ENCODE measurements at places on chromosomes 2 and 18.

- DNase-seq, result no peak
Observed at GRCh38 chr18:68542846-68543245, 172.1 kb downstream of the TMX3 start.

DNA sequence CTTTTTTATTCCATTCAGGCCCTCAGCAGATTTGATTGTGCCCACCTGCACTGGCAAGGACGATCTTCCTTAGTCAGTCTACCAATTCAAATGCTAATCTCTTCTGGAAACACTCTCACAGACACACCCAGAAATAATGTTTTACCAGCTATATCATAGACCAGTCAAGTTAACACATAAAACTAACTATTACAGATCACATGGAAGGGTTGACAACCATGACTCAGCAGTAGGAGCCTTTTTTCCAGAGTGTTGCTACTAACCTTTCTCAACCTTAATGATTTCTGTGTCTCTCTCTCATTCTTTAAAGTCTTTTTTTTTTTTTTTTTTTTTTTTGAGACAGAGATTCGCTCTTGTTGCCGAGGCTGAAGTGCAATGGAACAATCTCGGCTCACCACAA, 143.5 kb upstream of the MSH6 start:
- no peak for DNase-seq

DNA sequence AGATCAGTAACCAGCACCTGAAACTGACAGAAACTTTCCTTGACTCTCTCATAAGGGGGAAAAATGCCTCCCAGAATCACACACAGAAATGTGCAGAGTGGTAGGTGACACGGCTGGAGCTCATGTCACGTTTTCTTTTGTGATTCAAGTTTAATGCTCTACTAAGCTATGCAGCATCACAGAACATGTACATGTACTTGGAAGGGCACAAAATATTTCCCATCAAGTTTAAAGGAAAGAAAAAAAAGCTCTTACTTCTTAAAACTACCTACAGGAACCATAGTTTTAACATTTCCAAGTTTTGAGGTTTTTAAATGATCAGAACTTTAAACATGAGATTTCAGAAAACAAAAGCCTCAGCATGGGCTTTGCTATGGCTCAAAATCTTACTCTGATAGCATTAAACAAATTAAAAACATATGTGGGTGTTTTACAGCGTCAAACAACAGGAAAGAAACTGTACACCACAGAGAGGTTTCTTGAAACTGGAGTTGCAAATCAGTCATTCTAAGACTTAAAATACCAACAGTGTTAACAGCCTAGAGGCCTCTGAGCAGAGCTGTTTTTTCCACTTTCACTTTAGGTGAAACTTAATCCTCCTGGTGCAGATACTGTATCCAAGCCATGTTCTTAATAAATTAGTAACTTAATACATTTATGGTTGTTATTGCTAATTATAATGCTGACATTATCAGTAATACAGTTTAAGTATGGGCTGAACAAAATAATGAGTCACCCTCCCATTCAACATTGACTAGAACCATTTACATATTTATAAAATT, 30.1 kb downstream of the MBP start:
- peak; percentile 91 for DNase-seq

DNA sequence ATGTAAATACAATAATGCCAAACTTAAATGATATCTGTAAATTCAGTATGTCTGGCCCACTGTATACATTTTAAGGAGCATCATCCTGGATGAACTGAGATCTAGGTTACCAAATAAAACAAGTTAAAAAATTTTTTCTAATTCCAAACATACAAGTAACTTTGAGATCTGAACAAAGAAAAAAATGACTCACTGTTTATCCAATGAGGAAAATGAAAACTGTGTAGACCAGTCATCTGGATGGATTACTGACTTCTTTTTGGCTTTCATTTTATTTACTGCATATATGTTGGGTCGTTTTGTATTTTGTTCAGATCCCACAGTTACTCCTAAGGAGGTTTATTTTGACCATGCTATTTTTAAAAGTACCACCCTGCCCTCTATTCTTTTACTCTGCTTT, 189.8 kb downstream of the RBM43 start:
- DNase-seq, result no peak

GRCh38 chr2:170084820-170085491, 93.0 kb upstream of the MYO3B start:
- DNase-seq, result no peak

- DNase-seq, result no peak
Observed at GRCh38 chr2:38415023-38415422, 38.0 kb upstream of the ATL2 start.

DNA sequence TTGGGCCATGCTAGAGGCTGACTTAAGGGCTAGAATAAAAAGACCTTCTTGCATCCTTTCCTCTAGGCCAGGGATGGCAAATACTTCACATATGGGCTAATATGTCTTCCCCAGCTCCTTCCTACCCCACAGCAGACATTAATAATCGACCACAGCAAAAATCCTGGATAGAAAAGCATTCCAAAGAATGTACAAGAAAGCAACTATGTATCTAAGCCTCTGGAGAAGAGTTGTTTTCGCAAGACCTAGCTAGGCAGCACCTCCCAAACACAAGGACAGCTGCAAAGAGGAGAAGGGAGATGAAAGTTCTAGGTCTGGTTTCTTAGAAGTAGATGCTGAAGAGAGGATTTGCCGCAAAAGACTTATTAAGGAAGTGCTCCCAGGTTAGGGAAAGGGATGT, 372.6 kb downstream of the SLC4A3 start:
- no peak for DNase-seq

DNA sequence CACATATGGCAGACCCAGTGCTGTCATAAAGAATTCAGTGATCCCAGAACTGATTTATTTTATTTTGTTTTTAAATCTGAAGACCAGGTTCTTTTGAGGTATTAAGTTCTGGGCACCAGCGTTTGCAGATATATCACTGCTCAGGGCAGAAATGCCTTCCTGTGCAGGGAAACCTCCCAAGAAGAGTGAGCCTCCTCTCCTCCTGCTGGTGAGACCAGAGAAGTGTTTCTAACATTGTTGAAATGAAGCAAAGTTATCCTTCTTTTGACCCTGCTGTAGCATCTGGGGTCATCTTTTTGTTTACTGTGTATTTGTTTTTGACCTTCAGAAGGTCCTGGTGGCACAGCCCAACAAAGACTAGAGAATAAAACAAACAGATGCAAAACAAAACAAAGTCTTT, 94.0 kb downstream of the AQP4 start:
- DNase-seq, result peak; percentile 1

GRCh38 chr18:32760391-32760790, 12.4 kb downstream of the KLHL14 start:
- no peak for DNase-seq

DNA sequence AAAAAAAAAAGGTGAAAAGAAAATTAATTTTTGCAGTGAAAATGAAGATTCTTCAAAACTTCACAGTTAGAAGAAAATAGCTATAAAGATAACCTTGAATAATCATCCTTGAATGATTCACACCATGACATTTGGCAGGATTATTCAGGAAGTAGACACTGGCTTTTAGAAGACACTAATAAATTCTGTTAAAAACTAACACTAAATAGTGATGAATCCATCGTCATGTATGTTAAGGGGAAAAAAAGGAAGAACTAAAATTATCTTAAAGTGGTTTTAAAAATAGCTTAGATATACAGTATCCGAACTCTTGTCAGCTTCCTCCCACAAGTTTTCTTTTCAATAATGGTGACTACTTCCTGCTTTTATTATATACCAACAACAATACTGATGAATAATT, 10.2 kb downstream of the USP37 start:
- DNase-seq, result no peak

GRCh38 chr2:47249157-47249900, 94.2 kb upstream of the STPG4 start:
- no peak for DNase-seq

Data from adipocyte (in vitro differentiated cells).